ENCODE measurements at places on chromosomes 12 and 14.

DNA sequence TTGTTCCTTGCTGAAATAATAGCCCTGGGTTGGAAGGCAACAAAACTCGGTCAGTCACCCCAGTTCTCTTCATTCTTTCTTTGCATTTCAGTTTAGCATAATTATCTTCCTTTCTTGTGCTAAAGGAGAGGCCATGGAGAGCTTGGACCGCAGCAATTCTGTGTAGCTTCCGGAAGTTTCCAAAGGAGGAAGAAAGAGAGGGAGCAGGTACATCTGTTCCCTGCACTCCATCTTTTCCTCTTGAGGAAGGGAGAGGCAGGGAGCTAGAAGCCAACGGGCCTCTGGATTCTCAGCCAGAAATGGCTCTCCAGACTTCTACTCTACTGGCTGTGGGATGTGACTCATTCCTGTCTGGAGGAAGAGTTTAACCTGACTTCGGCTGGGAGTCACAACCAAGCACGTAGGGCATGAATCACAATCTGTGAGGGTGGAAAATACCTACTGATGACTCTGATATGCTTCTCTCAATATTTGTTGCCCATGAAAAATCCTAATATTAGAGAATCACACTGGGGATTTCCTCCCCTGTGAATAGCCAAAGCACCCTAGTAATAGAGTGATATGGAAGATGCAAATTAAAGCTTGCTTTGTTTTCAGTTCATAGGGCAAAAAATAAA lies 17.0 kb downstream of the ANO6 start:
- no peak for DNase-seq

DNA sequence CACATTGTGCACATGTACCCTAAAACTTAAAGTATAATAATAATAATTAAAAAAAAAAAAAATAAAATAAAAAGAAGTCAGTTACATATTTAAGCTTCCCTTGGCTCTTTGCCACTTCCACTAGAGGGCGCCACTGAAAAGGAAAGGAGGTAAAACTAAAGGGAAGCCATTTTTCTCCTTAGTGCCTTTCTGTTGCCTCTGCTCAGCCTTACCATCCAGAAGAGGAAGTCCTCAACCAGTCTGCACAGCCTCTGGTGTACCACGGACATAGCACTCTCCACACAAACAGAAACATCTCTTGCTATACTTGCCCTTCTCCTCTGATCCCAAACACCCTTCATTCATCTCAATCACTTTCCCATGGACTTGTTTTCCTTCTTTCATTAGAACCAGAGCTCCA lies 169.0 kb upstream of the EEA1 start:
- no peak for DNase-seq

GRCh38 chr12:95742586-95742985 lies 48.0 kb downstream of the NTN4 start:
- DNase-seq = no peak

GRCh38 chr12:56299308-56299852 lies 750 bp downstream of the CS start:
- no peak for DNase-seq

- no peak for DNase-seq
Observed at GRCh38 chr12:66633676-66634075, 45.2 kb downstream of the GRIP1 start.

DNA sequence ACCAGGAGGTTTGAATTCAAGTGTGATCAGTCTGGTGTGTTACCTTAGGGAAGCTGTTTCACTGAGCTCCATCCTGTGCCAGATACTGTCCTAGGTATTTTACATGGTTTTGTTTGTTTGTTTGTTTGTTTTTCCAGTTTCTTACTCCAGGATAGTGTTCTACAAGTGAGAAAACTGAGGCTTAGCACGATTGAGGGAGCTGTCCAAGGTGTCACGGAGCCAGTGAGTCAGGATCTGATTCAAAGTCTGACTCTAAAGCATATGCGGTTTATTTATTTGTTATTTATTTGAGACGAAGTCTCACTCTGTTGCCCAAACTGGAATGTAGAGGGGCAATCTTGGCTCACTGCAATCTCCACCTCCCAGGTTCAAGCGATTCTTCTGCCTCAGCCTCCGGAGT lies 79.7 kb upstream of the GNG2 start:
- no peak for DNase-seq

- no peak for DNase-seq
Observed at GRCh38 chr12:83408146-83408545, 721.4 kb downstream of the TMTC2 start.

DNA sequence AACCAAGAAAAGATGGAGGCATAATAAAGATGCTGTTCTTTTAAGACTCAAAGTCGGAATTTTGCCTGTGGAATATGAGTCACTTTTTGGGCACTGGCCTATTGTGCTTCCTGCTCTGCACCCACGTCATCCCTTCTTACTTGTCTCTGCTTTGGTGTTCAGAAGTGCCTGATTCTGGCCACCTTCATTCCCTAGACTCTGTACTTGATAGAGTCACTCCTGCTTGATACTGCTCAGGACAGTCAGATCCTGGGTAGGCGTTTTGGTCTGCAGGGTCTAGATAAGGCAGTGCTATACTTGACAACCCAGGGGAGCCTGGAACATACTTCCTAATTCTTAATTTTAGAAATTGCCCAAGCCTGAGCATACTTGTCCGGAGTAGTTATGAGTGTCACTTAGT lies 1.9 kb downstream of the LRRK2 start:
- DNase-seq = no peak

GRCh38 chr12:104788840-104789271 lies 169.2 kb downstream of the SLC41A2 start:
- DNase-seq = no peak

- no peak for DNase-seq
Observed at GRCh38 chr12:47717046-47717442, 8.2 kb downstream of the ENDOU start.

DNA sequence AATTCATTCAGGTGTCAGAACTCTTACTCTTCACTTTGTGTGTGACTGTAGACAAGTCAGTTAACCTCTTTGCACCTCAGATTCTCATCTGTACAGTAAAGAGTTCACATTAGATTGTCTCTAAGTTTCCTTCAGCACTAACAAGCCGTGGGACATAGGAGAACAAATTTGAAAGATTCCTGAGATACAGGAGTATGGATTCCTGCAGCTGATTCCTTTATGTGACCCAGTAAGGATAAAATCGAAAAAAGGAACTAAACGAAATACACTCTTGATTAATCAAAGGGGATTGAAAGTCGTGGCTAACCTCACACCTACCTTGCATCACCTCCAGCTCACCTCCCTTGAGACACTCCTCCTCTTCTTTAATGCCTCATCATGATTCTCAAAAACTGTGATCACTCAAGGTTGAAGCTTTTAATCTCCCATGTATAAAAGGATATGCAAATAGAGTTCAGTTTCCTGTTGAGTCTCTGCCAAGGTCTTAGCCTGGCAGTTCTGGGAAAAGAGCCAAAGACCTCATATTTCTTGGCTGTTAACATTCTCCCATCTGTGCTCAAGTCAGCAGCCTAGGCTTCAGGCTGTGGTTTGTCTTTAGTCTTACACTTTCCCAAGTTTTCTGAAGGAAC lies 156.6 kb downstream of the DAD1 start:
- DNase-seq = no peak
